Inflammatory macrophage treated with lipopolysaccharide for 1 hour (primary cell): ENCODE measurements at places on chromosomes 6 and 20.

- DNase-seq = no peak
These were observed 746.0 kb upstream of the ADGRB3 start for GRCh38 chr6:67888886-67889681.

DNA sequence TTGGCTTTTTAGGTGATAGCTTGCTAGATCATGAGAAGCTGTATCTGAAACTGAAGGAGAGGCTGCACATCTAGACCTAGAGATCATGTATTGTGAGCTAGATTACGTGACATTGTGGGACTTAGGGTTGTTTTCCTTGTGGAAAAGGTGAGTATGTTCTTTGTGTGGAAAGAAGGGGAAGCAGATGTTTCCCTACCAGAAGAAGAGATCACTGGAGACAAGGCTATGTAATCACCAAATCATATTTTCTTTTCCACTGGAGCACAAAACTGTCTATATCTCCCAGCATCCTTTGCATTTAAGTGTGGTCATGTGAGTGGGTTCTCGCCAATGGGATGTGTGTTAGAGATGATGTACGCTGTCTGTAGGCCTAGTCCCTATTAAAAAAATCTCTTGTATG lies 7.0 kb upstream of the EPB41L2 start:
- no peak for DNase-seq

DNA sequence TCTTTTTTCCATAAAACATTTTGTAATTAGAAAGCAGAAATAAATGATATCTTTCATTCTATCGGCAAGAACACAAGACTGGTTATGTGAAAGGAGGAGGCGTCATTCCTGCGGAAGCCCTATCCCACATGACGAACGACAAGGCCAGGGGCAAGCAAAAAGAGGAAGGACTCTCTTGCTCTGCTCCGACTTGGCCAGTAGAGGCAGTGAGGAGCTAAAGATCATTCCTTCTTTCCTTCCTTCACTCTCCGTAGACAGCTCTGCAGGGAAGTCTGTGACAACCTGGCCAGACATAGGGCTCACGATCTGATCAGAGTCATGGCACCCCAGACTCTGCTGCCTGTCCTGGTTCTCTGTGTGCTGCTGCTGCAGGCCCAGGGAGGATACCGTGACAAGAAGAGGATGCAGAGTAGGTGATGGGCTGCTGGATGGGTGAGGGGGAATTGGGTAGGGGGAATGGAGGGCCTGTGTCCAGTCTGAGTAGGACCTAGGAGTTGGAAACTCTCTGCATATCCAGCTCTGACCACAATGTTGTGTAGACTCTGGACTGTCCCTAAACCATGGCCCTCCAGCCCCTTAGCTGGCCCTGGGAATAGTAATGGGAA lies at the start of gene WFDC10A:
Gene WFDC10A, plus strand, starts transcription at position 244 of the 605 bp plus-strand sequence. Its CDS starts 75 bp downstream, at position 319.
- DNase-seq = peak; percentile 72

DNA sequence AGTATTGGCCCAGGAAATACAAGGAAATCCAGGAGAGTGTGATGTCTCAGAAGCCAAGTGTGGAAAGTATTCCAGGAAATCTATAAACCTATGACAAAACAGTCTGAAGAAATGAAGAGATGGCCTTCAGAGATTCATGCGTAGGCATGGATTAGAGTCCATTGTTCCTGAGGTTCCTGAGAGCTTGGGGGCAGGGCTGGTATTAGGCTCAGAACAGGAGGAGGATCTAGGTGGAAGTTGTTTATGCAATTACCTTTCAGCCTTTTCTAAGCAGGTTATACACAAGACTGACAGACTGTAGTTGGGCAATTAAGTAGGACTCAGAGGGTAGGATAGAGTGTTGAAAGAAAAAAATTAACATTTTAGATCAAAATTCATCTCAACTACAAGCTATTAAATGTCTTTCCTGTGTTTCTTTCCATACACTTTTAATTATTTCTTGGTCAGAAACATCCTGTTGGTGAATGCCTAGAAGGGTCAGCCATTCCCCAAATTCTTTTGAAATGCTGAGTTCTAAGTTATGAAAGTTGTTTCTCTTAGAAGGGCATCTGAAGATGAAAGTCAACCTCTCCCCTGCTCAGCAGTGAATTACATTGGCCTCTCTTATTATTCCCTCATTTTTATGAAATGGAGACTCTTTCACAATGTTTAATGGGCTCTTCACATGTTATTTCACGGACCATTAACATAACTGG lies 201.2 kb upstream of the MYLIP start:
- DNase-seq = no peak

DNA sequence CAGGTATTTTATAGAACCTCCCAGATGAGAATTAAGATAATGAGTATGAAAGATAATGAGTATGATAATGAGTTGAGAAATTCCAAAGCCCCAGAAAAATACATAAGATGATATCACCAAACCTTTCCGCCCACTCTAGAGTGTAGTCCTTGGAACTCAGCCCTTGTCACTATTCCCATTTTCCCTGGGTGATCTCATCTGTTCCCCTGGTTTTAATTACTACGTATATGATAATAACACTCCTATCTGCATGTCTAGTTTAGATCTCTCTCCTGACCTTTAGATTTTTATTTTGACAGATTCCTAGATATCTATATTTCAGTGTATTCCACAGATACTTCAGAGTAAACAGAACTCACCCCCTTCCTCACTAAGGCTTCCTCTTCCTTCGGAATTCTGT lies 51.0 kb upstream of the ASIP start:
- no peak for DNase-seq

DNA sequence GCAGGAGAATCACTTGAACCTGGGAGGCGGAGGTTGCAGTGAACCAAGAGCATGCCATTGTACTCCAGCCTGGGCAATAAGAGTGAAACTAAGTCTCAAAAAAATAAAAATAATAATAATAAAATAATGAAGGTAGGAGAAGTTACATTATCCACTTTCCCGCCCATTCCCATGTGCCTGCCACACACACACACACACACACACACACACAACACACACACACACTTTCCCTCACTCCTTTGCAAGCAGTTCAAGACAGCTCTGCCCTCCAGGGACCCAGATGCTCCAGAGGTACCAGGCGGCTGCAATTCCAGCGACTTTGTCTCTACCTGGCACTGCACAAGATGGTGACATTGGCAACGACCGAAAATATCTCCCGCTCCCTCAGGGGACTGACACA lies 224.8 kb upstream of the JARID2 start:
- DNase-seq = no peak

DNA sequence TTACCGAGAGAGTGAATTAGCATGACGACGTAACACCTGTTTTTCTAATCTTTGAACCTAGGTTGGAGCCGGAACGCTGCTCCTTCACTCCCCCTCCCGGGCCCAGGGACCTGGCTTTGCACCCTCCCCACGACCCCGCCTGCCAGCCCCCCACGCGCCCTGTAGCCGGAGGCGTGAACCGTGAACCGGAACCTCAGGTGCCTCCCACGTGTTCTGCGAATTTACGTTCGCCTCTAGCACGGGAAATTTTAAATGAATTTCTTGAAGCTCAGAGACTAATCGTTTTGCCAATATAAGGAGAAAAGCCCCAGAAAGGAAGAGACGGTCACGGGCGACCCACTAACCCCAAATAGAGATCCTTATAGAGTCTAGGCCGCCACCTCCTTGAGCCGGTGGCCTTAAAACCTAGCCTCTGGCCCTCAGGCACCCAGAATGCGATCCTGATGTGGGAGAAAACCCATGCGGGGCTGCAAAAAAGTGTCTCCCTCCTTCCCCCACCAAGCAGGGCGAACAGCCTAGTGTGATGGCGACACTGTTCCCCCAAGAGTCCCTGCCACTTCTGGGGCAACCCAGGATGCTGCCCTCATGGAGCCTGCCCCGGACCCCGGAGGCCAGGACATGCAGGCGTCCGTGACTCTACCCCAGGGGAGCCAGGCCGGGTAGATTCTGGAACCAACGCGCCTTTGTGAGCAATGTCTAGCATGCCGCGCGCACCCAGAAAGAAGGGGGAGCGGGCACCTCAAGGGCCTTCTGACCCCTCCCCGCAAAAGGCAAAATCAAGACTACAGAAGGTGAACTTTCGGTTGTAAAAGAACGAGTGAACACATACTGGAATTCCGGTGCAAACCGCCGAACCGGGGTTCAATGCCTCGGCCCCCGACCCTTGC lies 2.7 kb upstream of the SIM1 start:
- DNase-seq = no peak

DNA sequence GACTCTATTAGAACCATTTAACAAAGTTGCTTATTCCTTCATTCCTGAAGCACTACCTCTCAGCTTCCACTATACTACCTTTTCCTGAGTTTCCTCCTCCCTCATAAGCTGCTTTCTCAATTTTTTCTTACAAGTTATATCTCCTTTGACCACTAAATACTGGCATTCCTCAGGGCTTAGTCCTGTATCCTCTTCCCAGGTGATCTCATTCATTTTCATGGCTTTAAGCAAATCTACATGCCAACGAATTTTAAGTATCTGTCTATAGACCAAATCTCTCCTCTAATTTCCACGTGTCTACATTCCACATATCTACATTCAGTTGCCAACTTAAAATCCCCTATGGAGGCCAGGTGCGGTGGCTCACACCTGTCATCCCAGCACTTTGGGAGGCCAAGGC lies 134.7 kb downstream of the BTBD9 start:
- no peak for DNase-seq
